Activated naive CD4-positive, alpha-beta T cell treated with anti-CD3 and anti-CD28 coated beads for 36 hours (primary cell): ENCODE measurements at places on chromosomes 6 and 20.
A peak's percentile ranks its signal among the peaks of the same experiment; 100 is the strongest.

DNA sequence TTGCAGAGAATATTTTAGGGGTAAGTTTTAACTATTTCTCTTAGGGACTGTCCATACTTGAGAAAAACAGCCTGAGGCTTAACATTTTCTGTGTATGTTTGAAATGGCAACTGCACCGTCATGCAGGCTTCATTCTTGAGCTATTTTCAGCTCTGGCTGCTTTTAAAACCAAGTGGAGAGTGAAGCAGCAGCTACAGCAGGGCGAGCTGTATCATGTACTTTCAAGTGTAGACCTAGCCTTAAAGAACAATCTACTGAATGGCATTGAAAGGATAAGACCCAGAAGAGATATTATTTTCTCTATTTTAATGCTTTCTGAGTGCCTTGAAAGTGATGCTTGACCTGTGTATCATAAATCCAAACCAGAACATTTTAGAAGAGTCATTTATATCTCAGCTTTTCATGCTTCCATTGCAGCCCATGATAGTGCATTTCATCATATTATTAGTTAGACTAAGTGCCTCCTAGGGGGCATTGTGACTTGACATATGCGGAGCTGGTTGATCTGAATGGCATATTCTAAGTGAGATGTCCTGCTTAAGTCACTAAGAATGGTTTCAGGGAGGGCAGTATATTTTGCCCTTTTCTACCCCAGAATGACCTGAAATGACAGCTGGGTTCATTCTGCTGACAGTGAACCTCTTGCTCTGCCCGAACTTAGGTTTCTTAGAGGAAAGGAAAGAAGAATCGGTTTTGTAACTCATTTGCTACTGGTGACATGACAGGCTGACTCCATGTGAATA lies 85.3 kb downstream of the NKAIN2 start:
- no peak for DNase-seq

GRCh38 chr6:144377586-144378210 lies 92.6 kb downstream of the UTRN start:
- peak; percentile 43 for DNase-seq

DNA sequence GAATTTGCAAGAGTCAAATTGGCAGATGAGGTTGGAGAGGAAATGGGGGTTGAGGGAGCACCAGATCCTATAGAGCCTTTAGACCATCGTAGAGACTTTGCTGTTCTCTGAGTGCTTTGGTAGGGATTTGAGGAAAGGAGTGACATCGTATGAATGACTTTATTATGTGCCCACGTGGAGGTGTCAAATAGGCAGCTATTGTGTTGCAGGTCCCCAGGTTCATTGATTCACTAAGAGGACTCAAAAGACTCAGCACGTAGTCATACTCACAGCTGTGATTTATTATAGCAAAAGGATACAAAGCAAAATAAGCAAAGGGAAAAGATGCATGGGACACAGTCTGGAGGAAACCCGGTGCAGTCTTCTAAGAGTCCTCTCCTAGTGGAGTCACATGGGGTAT lies 2.2 kb downstream of the MTRES1 start:
- DNase-seq: no peak

- no peak for DNase-seq
Measured at GRCh38 chr6:126812651-126813050, 305.8 kb upstream of the RSPO3 start.

DNA sequence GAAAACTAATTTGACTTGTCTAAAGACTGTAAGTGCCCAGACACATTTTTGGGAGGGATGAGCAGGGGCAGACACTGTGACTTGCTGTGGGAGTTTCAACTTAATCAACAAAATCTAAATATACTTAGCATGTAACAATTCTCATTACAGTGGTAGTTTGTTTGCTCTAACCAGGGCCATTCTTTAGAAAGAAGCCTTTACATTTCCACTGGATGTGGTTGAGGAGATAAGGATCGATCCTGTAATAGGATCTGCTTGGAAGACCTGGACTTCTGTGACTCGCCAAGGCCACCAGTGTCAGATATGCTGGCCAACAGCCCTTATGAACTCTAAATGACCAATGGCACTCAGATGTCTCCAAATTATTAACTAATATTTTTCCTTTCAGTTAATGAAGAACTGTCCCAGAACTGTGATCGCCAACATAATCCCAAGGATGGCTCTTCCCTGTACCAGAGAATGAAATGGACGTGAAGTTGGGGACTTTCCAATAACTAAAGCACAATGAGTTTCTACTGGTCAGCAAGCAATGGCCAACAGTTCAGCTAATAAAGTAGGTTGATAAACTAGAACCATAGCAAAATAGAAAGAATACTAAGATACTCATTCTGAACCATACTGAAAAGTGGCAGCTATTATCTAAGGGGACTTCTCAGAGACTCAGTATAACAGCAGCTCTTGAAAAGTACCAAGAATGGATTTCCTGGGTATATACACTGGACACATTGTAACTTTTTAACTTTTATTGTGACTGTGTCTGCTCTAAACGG lies 7.5 kb downstream of the SMLR1 start:
- no peak for DNase-seq

DNA sequence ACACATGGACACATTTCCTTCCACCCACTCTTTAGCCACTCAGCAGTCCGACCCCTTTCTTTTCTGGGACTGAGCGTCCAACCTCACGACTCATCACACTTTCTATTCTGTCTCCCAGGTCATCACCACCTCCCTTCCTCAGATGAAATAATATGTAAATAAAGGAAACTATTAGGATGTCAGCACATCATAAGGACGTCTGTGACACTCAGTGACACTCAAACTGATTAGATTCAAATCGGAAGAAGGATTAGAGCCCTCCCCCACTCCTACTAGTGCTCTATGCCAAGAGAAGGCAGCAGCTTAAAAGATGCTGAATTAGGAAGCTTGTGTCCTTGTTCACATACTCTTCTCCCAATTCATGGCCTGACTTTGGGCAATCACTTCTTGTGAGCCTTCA lies 113.6 kb downstream of the TNFRSF21 start:
- DNase-seq: no peak

GRCh38 chr6:150310539-150310938 lies 58.3 kb upstream of the IYD start:
- no peak for DNase-seq

DNA sequence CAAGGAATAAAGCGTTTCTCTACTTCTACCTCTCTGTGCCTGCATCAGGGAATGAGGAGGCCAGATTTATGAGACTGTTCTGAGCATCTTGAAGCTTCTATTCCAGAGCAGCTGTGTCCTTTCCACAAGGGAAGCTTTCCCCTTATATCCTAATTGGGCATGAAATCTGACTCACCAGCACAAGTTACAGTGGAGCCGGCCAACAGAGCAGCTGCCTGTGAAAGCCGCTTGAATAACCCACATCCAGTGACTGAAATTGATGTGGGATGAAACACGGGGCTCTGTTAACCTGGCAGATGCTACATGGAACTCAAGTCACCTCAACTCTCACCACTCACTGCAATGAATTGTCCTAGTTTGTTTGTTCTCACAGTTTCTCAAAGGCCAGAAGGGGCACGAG lies 400.3 kb downstream of the TFAP2A start:
- no peak for DNase-seq

DNA sequence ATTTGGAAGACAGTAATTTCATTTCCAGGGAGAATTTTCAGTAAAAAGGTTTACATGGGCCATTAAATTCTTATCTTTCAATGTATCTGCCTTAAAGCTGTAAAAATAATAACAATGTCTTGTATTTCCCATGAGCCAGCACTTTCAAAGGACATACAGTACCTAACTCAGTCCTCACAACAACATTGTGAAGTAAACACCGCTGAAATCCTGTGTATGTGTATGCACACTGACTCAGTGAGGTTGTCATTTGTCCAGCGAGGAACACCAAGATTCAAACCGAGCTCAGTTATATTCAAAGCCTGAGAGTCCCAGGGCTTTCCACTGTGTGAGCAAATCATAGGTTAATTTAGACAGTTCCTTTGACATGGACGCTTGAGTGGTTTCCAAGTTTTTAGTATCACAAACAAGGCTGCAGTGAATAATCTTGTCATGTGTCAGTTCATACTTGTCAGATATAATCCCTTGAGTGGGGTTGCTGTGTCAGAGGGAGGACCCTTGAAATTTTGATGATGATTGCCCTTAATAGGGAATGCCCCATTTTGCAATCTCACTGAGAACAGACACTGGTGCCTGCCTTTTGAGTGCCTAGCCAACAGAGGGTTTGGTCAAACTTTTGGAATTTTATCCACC lies 50.0 kb upstream of the SLC22A23 start:
- no peak for DNase-seq

- peak; percentile 46 for DNase-seq
Measured at GRCh38 chr6:90256698-90257485, 39.8 kb downstream of the BACH2 start.

DNA sequence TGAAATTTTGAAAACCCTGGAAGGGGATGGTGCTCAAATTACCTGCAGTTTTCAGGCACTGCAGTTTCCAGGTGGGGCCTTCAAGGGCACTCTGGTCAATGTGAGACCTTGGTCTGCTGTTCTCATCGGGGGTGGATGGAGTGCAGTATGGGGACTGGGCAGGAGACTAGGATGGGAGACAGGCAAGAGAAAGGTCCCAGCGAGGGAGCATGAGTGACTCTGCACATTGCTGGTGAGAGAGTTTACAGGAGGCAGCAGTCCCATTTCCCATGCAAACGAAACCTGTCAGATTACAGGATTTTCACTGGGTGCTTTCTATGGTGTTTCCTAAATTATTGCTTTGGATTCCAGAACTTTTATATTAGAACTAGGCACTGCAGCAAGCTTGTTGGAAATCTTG lies 73.5 kb upstream of the DTNBP1 start:
- DNase-seq: no peak

- DNase-seq: no peak
Measured at GRCh38 chr20:5156675-5157448, 30.1 kb downstream of the CDS2 start.

DNA sequence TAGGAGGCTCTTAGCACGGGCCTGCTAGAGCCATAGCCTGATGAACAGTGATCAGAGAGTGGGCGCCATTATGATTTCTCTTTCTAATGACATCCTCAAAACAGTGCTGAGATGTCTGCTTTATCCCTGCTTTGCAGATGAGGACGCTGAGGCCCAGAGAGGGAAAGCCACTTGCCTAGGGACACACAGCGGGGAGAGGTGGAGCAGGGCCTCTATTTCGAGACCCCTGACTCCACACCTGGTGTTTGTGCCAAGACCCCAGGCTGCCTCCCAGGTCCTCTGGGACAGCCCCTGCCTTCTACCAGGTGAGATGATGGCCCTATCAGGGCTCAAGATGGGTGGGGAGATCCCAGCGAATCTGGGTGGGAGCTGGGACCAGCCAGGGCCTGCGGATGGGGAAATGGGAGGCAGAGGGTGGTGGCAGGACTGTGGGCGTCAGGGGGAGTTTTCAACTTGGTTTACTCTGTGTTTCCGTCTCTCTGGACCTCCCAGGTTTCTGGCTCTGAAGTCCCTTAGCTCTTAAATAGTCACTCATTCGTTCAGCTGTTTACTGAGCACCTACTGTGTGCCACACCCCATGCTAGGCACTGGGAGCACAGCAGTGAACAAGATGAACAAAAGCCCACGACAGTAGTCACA lies 36.7 kb downstream of the SRC start:
- no peak for DNase-seq

DNA sequence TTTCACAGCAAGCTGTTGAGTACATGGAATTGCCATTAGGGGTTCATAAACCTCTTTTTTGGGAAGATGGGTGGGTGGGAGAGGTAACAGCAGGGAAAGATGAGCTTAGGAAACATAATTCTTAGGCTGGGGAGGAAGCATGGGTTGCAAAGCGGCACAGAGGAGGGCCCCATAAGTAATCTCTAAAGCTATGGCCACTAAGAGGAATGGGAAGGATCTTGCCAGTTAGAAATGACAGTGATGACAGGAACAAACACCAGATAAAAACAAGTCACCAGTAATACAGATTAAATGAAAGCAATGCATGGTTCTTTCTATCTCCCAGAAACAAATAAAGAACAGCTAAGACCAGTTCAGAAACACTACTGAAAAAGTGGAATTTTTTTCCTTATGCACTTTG lies 31.0 kb upstream of the PRELID3B start:
- no peak for DNase-seq

DNA sequence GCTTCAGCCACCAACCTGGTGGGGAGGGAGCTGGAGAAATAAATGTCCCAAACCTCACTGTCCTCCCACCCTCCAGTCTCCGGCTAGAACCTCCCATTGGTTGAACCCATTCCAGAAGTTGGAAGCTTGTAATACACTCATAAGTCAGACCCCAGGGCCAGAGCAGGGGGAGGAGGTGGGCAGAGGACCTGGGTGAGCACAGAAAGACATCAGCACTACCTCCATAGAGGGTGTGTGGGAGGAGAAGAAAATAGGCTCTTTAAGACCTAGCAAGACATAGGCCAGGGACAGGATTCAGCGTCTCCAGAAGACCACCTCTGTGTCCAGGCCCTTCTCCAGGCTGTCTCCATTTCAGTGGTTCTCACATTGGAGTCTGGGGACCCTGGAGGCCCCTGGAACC lies 73.3 kb upstream of the TOP1 start:
- no peak for DNase-seq

DNA sequence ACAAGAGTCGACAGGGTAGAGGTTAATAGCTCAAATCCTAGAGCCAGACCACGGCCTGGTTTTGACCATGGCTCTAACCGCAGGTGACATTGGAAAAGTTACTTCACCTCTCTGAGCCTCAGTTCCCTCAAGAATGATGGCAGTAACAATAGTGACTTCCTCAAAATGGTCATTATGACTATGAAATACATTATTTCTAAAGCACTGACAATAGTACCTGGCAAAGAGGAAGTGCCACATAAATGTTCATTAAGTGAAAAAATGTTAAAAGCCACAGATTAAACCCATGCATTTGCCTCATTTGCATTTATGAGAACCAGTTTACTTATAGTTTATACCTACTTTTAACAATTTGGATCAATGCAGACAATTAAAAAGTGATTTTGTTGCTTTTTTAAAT lies 12.3 kb downstream of the BTBD3 start:
- no peak for DNase-seq

- DNase-seq: peak; percentile 39
Measured at GRCh38 chr6:28207510-28208110, 17.5 kb upstream of the ZSCAN9 start.

DNA sequence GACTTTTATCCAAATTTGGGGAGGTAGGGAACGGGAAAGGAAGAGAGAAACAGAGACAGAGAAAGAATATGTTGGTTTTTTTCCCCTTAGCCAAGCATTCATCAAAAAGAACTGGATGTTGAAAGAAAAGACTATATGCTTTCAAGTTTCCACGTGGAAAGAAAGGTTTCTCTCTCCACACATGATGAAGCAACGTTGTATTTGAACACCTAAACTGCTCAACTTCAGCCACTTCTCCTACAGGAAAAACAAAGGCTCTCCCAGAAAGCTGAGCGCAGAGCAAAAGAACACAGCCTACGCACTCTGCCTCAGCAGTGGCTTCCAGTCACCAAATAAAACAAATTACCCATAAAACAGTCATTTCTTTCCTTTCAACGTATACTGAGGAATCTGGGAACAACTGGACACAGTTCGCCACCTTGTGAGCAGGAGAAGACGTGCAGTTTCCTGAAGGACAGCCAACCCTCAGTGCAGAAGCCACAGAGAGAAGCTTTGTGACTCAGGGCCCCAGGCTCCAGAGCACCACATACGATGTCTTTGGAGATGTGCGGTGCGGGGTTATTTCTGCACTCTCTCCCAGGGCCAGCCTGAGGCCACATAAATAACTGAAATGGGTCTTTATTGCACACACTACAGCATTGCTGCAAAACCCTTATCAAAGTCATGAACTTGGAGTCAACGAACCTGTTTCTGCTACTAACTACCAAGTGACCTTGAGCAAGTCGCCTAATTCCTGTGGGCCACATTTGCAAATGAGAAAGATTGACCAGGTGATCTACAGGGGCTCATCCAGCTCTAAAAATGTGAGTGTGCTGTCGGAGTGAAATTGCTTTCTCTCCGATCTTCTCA lies 10.1 kb downstream of the IL17F start:
- DNase-seq: peak; percentile 62

- DNase-seq: no peak
Measured at GRCh38 chr6:48110436-48111142, 408 bp downstream of the PTCHD4 start.
